Activated CD8-positive, alpha-beta T cell treated with anti-CD3 and anti-CD28 coated beads, Interleukin-2, amount 10 ng/mL, durations not matched to agents 7 days and 5 days (primary cell): ENCODE measurements at places on chromosomes 16 and 17. TPM values are rescaled to one million over a fixed set of nuclear protein-coding genes. Genes with fewer than 3 reads are reported as not detected.
A peak's percentile ranks its signal among the peaks of the same experiment; 100 is the strongest.

KRT23 gene
- not detected for total RNA-seq

TEN1 gene
- total RNA-seq, result 21.0 TPM

NAA38 gene
- total RNA-seq, result 93.1 TPM

PRSS33 gene
- total RNA-seq, result not detected

GRCh38 chr17:2952174-2952845 lies 111.1 kb downstream of the OR1D5 start:
- DNase-seq, result no peak

GRCh38 chr17:46774108-46774737 lies 44.3 kb downstream of the WNT3 start:
- DNase-seq, result no peak

DNA sequence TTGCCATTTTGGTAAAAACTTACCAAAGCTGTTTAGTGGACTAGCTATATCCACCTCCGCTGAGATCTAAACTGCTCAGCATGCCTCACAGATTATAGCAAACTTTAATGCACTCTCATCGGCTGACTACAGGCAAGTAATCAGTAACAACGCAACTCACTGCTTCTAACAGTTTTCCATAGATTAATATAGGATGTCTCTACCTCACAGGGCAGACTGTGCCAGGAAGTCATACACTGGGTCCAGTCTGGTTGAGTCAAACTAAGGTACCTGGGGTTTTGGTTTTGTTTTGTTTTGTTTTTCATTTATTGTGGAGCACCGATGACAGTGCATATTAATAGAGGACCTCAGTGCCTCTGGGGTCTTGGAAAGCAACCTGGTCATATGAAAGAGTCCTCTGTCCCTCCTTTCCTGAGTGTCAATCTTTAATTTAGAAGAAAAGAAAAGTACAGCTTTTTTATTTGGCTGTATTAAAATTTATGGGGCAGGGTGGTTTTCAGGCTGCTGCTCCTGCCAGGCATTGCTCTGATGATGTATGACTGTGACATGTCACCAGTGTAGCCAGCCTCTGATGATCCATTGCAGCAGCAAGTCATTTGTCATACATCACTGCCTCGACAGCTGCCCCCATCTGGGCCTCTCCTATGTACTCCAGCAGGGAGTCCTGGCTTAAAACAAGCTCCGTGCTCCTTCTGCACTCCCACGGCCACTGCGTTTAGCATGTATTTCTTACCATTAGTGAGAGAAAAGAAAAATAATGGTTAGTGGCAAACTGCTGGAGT lies 854.1 kb downstream of the KCNJ2 start:
- no peak for DNase-seq

DNA sequence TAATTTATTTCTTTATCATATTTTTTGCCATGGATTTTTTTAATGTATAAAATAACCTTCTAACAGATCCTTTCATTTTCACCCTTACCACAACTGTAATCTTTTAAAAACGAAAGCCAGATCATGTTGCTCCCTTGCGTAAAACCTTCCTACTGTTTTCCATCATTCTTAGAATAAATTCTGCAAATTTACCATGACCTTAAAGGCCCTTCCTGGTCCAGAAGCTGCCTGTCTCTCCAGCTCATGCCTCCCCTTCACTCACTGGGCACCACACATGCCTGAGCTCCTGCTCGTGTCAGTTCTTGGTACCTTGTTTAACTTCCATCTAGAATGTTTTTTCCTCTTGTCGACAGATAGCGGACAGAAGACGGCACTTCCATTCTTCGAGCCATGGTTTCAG lies 245.0 kb upstream of the CDH5 start:
- DNase-seq, result no peak

- no peak for DNase-seq
These were observed 17.8 kb downstream of the DOC2B start for GRCh38 chr17:163514-164098.

DNA sequence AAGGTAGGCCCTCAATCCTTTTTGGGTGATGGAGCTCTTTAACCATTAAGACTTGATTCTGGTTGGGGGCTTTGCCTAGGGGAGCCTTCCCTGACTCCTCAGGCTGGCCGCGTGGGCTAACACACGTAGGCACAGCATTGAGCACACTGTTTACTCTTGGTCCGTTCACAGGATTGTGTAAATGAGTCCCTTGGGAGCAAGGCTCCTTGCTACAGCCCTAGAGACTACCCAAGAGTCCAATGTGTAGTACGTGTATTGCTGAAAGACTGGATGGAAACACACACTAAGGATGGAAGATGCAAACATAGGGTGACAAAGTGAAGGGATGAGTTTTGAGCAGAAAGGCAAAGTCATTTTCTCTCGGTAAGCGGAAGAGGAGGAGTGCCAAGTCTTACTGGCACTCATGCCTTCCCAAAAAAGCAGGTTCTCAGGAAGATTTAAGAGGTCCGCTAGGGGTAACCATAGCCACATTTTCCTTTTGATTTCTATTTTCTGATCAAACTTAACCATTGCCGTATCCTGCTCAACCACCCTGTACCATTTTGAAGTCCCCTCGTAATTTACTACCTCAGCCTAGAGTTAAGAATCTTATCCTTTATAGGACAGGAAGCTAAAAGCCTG lies 911 bp upstream of the ITGA2B start:
- no peak for DNase-seq

GRCh38 chr17:48241131-48241591 lies 133.6 kb downstream of the SNX11 start:
- DNase-seq, result peak; percentile 54

DNA sequence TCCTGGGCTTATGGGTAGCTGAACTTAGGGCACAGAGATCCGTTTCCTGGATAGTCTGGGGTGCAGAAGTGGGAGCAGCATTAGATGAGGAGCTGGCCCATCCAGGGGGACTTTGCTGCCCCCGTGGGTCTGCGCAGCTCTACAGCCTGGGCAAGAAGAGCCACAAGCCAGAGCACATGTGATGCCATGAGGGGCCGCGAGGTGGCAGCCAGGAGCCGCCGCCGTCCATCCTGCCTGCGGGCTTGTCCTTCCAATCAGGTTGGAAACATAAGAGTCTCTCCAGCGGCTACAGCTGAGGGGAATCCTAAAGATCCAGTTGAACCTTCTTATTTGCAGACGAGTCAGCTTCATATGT lies 21.9 kb downstream of the C1QTNF1 start:
- peak; percentile 73 for DNase-seq
